ENCODE measurements at places on chromosomes 5 and 9.

- no peak for DNase-seq
Measured at GRCh38 chr5:137097203-137097602, 401.9 kb downstream of the SPOCK1 start.

DNA sequence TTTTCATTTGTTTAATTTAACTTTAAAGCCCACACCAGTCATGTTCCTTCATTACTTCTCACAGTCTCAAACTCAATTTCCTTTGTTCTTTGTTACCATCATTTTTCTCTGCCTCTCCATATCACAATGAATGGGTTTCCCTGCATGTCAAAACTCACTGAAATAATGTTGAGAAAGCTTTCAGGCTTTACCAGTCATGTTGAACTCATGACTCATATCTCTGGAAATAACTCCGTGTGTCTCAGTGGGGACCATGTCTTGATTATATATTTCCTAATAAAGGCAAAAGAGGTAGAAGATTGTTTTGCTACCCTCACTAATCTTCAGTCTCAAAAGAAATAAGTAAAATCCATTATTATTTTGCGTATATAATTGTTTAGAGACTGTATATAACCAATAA, 231.2 kb downstream of the CHSY3 start:
- DNase-seq, result no peak

DNA sequence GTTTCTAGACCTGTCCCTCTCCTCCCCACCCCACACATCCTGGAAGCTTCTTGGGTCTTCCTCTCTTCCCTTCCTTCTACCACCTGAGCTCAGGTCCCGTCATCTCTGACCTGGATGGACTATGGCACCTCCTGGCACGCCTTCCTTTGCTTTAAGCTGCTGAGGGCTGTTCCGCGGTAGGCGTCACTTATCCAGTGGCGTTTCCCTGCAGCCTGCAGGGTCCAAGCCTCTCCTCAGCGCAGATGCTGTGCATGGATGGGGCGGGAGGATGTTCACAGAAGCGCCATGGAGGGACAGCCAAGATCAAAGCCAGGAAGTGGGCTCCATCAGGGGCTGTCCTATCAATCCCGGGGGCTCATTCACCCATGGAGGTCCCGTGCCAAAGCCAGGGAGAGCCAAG, 23.8 kb upstream of the CNOT6 start:
- no peak for DNase-seq

DNA sequence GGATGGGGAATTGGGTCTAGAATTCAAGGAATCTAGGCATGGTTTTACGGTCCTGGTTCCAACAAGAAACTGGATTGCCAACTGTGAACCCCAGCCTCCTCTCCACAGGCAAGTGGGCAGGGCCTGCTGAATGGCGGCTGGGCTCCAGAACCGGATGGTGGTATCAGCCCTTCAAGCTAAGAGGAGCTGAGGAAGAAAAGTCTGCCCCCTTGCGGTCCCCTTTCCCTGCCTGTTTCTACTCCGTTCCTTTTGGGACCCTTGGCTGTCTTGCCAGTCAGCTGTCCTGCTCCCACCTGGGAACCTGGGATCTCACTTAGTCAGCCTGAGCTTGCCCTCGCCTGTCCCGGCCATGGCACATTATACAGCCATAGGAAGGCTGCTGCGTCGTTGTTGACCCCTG, 234.4 kb upstream of the DAPK1 start:
- DNase-seq, result no peak

DNA sequence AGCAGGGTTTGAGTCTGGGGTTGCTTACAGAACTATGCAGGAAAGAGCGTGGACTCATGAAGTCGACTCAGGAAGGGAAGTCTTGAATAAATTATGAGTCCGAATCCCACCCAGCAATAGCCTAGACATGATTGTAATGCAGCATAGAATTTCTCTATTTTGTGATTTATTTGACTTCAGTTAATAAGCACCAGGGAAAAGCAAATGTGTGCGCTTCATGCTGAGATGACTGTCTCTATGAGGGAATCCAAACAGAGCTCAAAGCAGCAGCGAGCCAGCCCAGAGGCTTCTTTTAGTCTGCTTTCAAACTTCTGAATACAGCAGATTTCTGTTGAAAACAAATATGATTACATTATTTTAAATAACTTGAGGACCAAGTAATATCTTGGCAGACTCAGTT, 188.0 kb downstream of the SEMA6A start:
- no peak for DNase-seq

Measured in GM06990 (cell line).